ENCODE measurements at places on chromosomes 7 and 10.

DNA sequence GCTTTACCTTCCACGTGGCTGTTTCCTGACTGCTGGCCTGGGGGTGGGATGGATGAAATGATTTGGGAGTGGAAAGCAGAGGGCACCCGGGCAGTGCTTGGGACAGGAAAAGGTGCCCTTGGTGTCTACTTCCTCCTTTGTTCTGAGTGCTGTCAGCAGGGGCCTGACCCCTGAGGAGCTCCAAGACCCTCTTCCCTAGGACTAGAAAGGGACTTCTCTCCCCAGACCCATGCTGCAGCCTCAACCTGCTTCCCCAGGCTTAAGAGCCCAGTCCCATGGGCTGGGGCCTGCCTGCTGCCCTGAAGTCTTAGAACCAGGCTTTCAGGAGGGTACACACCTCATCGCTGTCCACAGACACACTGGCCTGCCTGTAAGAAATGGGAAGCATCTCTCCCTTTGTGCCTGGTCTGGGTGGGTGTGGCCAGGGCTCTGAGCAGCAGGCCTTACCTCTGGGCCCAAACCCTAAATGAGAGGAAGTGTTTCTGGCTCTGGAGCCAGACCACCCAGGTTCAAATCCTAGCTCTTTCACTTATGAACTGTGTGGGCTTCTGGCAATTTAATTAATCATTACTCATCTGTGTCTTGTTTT lies 12.9 kb downstream of the CDH23 start:
- no peak for DNase-seq

- no peak for DNase-seq
These were observed 6.6 kb downstream of the VOPP1 start for GRCh38 chr7:55565681-55566080.

DNA sequence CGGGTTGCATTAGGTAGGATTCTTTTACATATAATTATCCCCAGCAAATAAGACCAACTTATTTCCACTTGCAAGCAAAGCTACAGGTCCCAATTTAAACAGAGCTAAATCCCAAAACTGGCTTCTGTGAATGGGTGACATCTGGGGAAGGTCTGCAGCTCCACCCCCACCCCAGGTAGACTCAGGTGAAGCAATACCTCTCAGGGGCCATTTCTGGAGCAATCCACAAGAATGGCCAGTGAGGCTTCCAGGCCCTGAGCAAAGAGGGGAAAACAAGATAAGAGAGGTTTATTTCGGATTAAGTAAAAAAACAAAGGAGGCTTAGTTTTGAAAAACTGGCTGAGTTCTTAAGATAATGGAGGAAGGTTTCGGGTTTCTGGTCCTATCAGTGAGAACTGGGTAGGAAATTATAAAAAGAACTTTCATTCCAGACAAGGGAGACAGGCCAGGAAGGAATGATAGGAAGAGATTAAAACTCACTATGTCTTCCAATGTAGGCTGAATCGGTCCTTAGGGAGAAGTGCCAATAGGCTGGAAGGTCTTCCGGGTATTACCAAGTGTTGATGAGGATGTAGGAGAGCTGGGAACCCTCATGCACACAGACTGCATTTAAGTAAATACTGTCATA lies 25.4 kb downstream of the SH3PXD2A start:
- DNase-seq: no peak

DNA sequence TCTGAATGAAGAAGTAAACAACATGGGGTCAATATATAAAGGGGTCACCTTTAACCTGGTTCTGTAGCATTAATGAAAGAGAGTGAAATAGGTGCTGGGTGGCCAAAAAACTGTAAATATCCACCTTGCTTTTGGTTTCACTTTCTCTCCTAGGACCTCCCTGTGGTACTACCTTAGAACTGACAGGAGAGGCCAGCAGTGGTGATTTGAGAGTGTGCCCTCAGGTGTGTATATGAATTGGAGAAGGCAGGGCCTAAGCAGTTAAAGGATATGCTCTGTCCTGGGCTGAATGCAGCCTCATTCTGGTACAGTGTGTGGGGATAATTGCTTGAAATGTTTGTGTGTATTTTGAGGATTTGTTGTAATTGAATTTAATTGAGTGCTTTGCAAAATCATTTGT lies 62.0 kb downstream of the BBS9 start:
- DNase-seq: no peak

DNA sequence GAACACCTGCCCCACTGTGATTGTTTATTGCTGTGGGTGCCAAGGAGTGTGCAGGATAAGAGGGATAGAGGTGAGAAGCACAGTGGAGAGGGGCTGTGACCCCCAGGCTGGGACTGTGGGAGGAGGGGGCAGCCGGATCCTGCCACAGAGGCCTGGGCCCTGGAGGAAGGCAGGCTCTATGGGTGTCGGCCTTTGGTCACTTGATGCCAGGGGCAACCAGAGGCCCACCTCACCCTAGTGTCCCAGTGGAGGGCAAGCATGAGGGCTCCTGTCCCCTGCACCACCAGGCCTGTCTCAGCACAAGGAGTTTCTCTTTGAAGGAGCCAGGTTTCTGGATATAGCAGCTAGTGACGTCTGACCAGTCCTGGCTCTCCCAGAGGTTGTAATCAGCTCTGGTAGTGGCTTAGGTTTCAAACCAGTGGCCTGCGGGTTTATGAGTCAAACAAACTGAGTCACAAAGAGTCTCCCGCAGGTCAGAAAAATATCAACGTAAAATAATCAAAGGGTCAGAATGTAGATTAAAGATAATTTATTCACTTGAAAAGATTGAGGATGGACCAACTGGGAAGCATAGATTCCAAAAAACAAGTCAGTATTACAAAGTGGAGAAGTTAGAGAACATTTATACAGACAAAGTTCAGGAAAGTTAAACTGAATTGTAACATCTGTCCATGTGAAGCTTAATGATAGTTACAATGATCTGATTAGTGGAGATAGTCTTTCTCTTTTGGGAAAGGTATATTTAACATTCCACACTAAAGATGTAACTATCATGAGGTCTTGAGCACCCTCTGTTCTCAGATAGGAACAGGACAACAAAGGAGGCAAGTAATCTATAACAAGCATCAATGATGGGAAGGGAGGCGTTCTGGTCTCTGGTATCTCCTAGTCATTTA lies 37.2 kb upstream of the ZNF488 start:
- DNase-seq: peak; percentile 95

GRCh38 chr7:150502519-150502918 lies 12.2 kb upstream of the GIMAP7 start:
- DNase-seq: no peak

- DNase-seq: no peak
These were observed 405.0 kb upstream of the LRRN3 start for GRCh38 chr7:110685899-110686298.

GRCh38 chr10:75228278-75228677 lies 7.5 kb downstream of the COMTD1 start:
- DNase-seq: no peak

DNA sequence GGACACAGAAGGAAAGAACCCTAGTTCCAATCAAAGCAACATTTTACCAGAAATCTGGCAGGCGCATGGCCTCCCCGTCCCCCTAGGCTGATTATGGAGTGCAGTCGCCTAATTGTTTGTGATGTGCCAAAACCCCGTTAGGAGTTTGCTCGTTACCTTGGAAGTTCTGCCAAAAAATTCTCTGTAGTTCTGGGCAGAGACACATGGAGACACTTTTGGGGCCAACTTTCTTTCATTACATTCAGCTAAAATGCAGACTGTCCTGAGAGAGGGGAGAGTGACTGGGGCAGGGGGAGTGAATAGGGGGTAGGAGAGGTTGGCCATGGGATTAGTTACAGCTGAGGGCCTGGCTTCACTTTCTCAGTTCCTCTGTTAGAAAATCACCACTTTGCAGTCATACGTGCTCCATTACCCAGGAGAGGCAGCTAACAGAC lies 158.0 kb upstream of the NPVF start:
- DNase-seq: no peak

- DNase-seq: no peak
These were observed 2.2 kb upstream of the VSTM4 start for GRCh38 chr10:49117376-49118070.

GRCh38 chr10:74624501-74624900 lies 201.9 kb upstream of the KAT6B start:
- no peak for DNase-seq

GRCh38 chr10:12728494-12728893 lies 273.0 kb downstream of the CCDC3 start:
- no peak for DNase-seq
